ENCODE measurements at places on chromosomes 5 and 9.
A peak's percentile ranks its signal among the peaks of the same experiment; 100 is the strongest.

- DNase-seq = no peak
These were observed 75.9 kb downstream of the TRIO start for GRCh38 chr5:14218897-14219573.

DNA sequence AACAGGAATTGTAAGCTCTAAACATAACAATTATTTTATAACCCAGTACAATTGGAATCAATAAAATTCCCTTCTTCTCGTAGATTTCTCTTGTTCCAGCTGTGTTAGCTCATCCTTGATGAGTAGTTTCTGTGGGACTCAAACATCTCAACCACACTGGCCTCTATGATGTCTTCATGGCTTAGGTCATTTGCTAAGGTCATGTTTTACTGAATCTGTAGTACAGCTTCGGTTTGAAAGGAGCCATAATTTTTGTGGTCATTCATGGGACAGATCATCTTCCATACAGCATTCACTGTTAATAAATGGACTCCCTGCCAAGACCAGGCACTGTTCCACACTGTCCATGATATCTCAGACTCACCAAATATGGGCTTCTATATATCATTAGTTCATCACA, 369.0 kb upstream of the RFX3 start:
- no peak for DNase-seq

GRCh38 chr9:113964495-113965170, 88.5 kb downstream of the ZNF618 start:
- DNase-seq = no peak

- no peak for DNase-seq
These were observed 22.7 kb upstream of the CYSTM1 start for GRCh38 chr5:140152022-140152999.

- DNase-seq = peak; percentile 33
These were observed 136.5 kb upstream of the STK32A start for GRCh38 chr5:147098233-147098790.

- DNase-seq = no peak
These were observed 27.0 kb downstream of the TCF7 start for GRCh38 chr5:134141331-134142050.

GRCh38 chr9:33081128-33081851, 4.8 kb upstream of the SMU1 start:
- DNase-seq = peak; percentile 77
